ENCODE measurements at places on chromosomes 2 and 18.

- DNase-seq, result peak; percentile 88
Measured at GRCh38 chr2:71530641-71531332, 77.4 kb downstream of the DYSF start.

GRCh38 chr2:30367232-30368070, 79.6 kb upstream of the LCLAT1 start:
- DNase-seq, result no peak

DNA sequence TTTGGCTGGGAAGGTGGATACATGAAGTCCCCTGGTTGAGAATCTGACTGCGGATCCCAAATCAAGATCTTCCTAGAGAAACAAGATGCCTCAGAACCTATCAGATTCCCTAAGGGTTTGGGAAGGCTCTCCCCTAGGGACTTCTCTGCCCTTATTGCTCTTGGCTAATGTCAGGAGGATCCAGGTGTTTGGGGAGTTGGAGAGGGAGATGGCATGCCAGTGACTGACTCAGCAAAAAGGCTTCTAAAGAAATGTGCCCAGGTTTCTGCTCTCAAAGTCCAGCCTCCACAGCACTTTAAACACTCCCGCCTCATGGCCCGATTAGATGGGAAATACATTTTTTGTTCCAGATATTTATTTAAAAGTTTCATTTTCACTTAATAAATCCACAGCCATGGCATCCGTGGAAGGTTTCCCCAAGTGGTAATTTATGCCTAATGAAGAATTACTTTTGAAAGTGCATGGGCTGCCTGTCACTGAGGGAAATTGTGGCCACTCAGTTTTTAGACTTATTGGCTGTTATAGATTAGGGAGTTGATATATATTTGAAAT, 156.4 kb downstream of the OSR1 start:
- no peak for DNase-seq

DNA sequence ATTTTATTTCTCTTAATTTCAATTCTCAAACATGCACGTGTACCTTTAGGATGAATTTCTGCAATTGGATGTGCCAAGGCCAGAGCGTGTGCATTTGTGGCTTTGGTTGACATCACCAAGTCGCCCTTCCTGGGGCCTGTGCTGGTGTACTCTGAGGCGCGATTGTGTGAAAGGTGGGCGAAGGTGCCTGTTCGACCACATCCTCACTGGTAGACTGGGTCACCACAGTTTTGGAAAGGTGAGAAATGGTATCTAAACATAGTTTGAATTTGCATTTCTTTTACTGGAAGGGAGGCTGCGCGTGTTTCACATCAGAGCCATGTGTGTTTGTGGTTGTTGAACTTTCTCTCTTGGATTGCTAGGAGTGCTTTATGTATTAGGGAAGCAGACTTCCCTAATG, 89.8 kb downstream of the LDLRAD4 start:
- no peak for DNase-seq

- no peak for DNase-seq
Measured at GRCh38 chr2:31429759-31430438, 15.4 kb upstream of the XDH start.

DNA sequence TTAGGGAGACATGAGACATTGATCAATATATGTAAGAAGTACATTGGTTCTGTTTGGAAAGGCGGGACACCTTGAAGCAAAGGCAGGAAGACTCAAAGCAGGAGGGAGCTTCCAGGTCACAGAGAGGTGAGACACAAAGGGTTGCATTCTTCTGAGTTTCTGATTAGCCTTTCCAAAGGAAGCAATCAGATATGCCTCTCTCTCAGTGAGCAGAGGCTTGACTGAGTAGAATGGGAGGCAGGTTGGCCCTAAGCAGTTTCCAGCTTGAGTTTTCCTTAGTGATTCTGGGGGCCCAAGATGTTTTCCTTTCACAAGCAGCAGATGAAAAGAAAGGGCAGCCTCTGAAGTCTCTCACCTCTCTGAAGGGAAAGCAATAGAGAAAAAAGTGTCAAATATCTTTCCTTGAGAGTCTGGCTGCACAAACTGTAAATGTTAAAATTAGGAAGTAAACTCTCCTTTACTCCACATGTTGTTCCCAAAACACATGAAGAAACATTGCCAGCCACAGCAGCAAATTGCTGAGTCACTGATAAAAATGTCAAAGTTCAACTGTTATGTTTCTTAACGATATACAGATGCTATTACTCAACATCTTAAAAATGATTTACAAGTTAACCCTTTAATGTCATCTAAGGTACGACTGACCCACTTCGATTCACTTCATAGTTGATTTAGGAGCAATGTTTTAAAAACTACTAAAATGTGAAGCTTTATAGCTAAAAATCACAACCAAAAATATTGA, 40.3 kb downstream of the CYB5A start:
- no peak for DNase-seq

DNA sequence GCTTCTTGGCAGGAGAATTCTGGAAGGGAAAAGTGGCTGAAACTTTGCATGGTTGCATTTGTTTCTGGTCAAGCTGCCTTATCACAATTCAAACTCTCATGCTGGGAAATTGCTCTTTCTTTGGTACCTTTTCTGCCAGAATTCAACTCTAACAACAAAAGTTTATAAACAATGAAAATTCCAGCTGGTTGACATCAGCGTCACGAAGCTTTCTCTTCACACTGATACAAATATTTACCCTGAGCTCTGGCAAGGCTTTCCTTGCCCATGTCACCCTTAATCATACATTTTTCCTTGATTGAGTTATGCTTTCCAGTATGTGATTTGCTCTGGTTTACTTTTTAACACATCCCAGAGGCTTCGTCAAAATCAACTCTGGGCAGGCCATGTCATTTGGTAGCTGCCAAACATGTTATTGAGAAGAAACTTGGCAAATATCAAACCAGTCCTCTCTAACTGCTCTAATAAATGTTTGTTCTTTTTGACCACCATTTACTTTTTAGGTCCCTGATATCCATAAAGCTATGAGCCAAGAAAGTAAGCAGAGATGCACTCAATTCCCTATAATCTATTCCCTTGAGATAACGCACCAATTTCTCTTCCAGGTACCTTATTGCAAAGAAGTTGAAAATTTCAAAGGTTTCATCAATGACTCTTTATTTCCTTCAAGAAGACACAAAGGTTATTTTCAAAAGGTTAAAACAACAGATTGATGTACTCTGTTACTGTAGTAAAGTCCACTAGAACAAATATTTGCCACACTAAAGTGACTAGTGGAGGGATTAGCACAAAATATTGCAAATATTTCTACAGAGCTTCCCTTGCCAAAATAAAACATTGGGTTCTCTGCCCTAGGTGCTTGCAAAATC, 1241.1 kb upstream of the ZEB2 start:
- no peak for DNase-seq

- no peak for DNase-seq
Measured at GRCh38 chr18:6811816-6812215, 82.3 kb downstream of the ARHGAP28 start.

DNA sequence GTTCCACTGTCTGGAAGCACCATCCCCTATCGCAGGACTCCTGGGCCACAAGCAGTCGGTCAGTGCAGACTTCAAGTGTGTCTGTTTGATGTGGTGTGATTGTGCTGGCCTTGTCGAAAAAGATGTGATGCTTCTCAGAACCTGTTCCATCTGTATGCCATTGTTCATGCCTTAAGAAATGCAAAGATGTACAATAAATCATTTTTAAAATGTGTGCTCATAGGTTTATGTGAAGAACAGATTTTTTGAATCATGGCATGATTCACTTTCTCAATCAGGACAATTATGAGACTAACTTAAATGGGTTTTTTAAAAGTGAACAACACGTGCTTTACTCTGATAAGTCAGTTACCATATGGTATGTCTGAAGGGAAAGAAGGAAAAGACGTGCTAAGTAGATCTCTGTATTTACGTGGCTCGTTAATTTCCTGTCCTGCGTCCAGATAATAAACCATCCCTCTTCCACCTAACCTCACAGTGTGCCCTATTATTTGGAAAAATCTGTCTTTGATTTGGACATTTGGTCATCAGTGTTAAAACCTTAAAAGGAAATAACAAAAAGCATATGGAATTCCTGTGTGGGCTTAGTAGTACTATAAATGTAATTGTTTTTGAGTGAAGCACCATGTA, 54.9 kb downstream of the PRKRA start:
- DNase-seq, result no peak

- DNase-seq, result peak; percentile 6
Measured at GRCh38 chr2:228853151-228853550, 417.9 kb downstream of the PID1 start.

- DNase-seq, result no peak
Measured at GRCh38 chr2:227515742-227516141, 43.8 kb downstream of the AGFG1 start.

DNA sequence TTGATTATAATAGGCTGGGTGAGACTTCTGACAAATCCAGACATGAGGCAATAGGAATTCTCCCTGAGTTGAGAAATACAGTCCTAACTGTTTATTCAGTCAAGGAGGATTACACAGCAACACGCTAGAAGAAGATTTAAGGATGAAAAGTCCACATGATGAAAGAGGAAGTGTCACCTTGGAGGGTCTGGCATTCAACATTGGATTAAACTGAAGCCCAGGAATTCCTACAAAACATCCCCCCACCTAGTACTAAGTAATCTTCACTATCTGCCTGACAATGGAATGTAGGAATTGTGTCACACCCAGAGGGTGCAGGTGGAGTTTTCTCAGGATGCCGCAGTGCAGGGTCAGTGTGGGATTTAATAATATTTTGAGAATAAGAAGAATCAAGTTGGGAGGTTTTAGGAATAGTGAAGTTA, 142.4 kb downstream of the SOCS6 start:
- DNase-seq, result no peak

GRCh38 chr2:41937464-41937906, 110.3 kb upstream of the PKDCC start:
- peak; percentile 81 for DNase-seq

GRCh38 chr18:74880706-74881278, 283.1 kb downstream of the ZNF407 start:
- no peak for DNase-seq

DNA sequence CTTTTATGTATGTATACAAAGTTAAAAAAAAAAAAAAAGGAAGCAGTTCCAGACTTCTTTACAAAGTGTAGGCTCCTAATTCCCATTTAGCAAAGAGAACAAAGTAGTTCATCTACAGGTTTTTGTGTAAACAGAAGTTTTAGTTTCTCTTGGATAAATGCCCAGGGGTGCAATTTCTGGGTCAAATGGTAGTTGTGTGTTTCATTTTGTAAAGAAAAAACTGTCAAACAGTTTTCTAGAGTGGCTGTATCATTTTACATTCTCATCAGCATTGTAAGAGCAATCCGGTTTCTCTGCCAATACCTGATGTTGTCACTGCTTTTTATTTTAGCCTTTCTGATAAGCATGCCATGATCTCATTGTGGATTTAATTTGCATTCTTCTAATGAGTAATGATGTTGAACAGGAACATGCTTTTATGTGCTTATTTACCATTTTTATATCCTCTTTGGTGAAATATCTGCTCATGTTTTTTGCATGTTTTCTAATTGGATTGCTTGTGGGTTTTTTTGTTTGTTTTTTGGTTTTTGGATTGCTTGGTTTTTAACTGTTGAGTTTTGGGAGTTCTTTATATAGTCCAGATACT, 16.6 kb upstream of the PSME4 start:
- no peak for DNase-seq

GRCh38 chr2:150478200-150478974, 9.1 kb downstream of the RND3 start:
- DNase-seq, result no peak

GRCh38 chr2:233476063-233476410, 90.5 kb downstream of the USP40 start:
- DNase-seq, result no peak

GRCh38 chr2:30109856-30110255, 37.0 kb upstream of the YPEL5 start:
- no peak for DNase-seq

DNA sequence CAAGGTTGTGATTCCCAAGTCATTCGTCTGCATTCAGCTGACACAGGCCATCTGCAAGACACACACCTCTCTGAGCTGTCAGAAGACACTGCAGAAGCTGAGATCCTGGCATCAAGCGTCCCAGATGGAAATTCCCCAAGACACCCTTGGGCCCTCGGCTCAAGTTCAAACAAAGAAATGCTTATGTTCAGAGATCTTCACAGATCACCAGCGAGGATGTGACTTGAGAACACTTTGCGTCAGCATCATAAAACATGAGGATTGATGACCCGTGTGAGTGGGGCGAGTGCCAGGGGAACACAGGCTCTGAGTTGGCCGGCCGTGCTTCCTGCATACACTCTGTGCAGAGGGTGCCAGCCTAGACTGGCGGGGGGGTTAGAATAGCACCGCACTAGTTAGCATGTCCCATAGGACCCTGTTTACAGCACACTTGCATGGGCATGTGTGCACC, 36.8 kb downstream of the KCNIP3 start:
- DNase-seq, result no peak

- no peak for DNase-seq
Measured at GRCh38 chr2:152319822-152320570, 15.0 kb upstream of the FMNL2 start.

GRCh38 chr2:194725169-194725568, 931.9 kb upstream of the SLC39A10 start:
- DNase-seq, result no peak

DNA sequence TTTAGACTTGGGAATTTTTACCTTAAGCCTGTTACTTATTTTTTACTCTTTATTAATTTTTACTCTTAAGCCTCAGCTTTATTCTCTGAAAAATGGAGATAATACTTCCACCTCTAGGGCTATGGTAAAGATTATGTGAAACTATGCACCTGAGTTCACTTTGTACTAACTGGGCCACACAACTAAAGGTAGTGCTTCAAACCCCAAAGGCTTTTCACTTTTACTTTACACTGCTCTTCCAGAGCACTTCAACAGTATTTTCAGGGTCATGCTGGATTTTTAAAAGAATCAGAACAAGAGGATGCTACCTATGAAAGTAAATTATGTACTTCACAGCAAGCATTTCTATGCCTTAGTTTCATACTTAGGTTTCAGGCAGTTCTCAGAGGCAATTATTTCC, 27.8 kb downstream of the MEX3C start:
- no peak for DNase-seq

DNA sequence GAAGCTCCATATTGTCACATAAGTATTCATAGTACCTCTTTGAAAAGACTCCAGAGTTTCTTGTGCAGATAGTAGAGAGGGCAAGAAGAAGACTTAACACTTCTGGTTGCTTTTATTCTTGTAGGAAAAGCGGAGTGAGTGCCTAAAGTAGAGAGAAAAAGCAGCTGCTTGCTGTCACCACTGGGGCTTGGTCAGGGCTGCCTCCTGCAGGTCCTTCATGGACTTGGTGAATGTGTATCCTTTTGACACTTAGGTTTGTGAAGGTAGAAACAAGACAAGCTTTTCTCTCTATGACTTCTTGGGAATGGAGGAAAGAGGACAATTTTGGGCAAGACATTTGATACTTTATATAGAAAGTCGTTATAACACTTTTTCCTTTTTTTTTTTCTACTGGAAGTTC, 312.8 kb upstream of the FANCL start:
- DNase-seq, result no peak

DNA sequence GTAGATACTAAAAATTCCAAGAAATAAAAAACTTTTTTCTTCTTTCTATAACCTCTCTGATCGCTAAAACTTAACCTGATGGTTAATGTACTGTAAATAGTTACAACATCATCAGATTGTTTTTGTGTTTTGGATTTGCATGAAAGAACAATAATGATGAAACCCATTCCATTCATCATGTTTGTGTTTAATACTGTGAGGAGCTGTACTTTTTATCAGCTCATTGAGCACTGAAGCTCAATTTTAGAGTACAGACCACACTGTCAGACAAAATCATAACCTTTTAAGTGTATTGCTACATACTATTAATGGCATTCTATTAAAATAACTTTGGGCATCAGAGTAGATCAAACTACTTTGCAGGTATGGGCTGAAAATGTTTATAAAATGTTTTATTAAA, 14.8 kb upstream of the BBS5 start:
- no peak for DNase-seq

- peak; percentile 67 for DNase-seq
Measured at GRCh38 chr18:73980289-73980979, 167.2 kb downstream of the FBXO15 start.
